ENCODE measurements at places on chromosomes 6 and 20.

- DNase-seq = no peak
These were observed 16.5 kb downstream of the ACTR5 start for GRCh38 chr20:38764567-38765318.

GRCh38 chr6:95017922-95018321 is 559.4 kb upstream of the MANEA start:
- DNase-seq = no peak

DNA sequence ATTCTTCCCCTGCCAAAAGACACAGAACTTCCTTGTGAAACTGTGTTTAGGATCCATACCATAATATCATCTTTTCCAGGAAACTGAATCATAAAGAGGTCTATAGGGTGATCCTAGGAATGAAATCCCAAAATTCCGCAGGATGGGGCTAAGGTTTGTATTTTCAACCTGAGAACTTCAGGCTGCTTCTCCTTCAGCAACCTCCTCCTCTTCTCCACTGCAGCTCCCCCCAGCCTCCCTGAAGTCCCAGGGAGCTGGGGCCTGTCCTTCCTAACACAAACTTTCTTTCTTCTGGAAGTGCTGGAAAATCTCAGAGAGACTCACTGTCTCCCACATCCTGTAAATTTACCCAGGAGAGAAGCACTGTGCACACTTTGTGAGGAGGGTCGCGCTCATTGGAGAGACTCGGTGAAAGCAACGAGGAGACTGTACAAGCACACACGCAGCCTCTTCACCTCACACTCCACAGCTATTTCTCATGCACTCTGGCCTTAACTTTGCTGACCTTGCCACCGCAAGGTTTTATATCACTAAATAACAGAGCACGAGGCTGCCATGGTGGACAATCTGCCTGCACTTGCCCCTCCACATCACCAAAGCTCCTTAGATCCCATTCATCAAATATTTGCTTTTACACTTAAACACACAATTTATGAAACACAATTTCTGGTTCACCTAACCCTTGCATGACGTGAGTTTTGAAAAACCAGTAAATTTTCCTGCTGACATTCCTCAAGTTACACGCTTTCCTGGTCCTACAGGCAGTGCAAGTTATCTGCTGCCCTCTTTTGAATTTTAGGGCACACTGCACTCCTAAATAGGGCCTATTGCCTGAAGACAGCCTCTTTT is 14.3 kb downstream of the ID4 start:
- no peak for DNase-seq

GRCh38 chr6:48184648-48185047 is 73.7 kb upstream of the PTCHD4 start:
- DNase-seq = no peak

DNA sequence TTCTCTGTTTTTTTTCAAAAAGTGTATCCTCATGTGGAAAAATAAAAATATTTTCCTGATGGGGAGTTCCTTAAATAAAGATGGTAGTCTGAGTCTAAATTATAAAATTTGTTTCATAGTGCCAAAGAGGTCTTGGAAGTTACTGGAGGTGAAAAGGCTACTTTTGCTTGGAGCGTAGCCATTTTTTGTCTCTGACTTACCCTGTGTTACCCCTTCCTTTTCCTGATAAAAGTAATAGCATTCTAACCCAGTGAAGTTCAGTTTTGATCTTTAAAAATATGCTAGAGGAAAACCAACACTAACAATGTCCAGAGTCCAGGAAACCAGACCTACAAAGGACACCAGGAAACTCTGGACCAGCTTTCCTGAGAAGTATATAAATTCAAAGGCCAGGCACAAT is 112.2 kb upstream of the FOXO3 start:
- DNase-seq = no peak

GRCh38 chr6:93371756-93372155 is 47.6 kb downstream of the EPHA7 start:
- no peak for DNase-seq

DNA sequence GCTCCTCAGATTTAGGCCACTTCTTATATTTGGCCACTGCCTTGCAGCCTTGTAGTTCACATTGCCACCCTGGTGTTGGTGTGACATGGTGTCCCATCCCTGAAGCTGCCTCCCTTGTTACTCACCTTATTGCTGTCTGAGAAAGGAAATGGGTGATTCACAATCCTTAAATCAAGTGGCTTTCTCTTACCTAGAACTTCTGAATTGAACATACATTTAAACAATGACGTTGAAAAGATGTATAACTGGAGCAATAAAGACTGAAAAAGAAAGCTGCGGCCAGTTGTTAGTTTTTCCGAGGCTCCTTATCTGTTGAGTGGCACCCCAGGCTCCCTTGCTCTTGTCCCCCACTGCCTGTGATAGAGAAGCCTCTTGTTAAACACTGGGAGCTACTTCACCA is 28.8 kb upstream of the GNRH2 start:
- DNase-seq = no peak

DNA sequence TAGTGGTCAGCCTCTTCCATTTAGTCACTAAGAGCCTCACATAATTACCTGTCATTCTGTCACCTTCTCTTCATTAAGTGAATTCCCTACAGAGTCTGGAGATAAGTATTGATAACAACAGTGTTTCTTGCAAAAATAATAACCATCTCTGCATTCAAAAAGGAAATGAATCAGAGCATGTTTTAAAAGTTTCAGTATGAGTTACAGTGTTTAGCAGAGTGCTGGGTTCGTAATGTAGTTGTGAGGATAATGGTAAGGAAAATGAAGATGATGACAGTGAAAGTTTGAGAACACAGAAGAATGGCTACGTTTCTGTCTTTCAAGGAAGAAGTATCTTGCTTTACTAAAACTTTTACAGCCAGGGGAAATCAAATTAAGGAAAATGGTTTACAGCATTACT is 31.3 kb downstream of the GPRC6A start:
- DNase-seq = no peak

Measured in vagina (tissue), 2 donors.